ENCODE measurements at places on chromosomes 7 and 10.

DNA sequence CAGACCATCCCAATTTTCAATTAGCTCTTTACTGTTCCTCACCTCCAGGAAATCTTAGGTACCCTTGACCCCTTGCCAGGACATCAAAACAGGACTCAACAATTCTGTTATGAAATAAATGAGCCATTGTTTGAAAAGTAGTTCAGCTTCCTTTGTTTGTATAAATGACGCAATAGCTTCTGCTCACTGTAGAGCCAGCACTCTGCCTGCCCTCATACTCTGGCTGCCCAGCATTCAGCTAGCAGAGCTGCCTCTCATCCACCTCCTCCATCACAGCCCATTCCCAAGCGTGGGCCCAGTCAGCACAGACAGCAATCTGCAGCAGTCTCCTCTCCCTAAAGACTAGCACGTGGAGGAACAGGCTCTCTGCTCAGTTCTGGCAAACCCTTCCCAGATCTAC lies 478.6 kb downstream of the GRID1 start:
- H3K36me3 ChIP-seq, result no peaks in the 10 kb centered on the region
- no peak overlapping the region for H3K4me3 ChIP-seq
- DNase-seq, result no peak
- H3K4me1 ChIP-seq, result no peaks in the 10 kb centered on the region
- H3K27ac ChIP-seq, result no peak overlapping the region

DNA sequence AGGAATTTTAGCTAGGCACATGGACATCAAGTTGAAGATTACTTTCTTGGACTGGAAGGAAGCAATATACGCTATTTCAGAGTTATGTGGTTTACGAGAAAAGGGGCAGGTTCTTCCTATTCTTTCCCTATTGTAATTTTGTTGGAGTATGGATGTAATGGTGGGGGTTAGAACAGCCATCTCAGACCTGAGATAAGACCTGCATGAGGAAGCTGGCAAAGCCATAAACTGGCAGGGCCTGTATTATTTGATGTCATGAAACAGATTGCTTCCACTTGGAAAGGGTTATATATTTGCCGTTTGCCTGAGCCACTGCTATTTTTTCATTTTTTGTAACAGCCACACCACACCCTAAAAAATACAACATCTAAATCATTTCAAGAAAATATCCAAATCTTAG lies 220.5 kb upstream of the MAGI2 start:
- H3K27ac ChIP-seq, result peak overlapping the region; percentile 2
- H3K4me1 ChIP-seq, result no peaks in the 10 kb centered on the region
- no peak overlapping the region for H3K4me3 ChIP-seq
- H3K27me3 ChIP-seq, result no peaks in the 10 kb centered on the region

DNA sequence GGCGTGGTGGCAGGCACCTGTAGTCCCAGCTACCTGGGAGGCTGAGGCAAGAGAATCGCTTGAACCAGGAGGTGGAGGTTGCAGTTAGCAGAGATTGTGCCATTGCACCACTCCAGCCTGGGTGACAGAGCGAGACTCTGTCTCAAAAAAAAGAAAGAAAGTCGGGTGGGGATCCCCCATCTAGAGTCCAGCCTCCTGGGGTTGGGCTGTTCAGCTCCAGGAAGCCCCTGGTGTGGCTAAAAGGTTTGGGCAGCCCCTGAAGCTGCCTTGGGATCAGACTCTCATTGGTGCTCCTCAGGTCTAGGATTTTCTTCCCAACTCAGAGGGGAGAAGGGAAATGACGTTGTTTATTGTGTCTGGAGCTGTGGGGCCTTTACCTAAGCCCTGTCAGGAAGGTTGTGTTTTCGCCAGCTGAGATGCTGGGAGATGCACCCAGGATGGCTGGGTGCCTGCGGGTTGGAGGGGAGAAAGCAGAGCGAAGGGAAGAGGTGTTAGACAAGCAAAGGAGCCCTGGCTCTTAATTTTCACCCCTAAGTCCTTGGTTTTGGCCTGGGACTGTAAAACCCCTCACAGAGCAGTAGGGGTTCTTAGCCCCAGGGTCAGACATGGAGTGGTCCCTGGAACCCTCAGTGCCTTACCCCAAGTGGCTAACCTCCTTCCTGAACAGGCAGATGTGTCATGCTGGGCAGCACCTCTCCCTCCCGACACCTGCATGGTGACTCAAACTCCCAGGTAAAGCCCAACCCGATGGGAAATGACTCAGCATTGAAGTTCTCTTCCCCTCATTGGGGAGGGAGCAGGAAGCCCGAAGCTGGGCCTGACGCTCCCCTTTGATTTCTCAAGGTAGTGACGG lies 21.1 kb downstream of the PLAU start:
- no peaks in the 10 kb centered on the region for H3K27me3 ChIP-seq
- H3K27ac ChIP-seq, result no peak overlapping the region
- no peaks in the 10 kb centered on the region for H3K36me3 ChIP-seq
- H3K4me1 ChIP-seq, result no peaks in the 10 kb centered on the region
- no peak overlapping the region for H3K4me3 ChIP-seq

- DNase-seq, result peak; percentile 25
- no peaks in the 10 kb centered on the region for H3K36me3 ChIP-seq
- peak overlapping the region; percentile 86 for H3K27ac ChIP-seq
- H3K27me3 ChIP-seq, result no peaks in the 10 kb centered on the region
- H3K4me3 ChIP-seq, result peak overlapping the region; percentile 74
Observed at GRCh38 chr10:11612021-11613001, 861 bp upstream of the USP6NL start.

- no peaks in the 10 kb centered on the region for H3K27me3 ChIP-seq
- H3K4me1 ChIP-seq, result no peaks in the 10 kb centered on the region
- no peak overlapping the region for H3K4me3 ChIP-seq
- H3K27ac ChIP-seq, result no peak overlapping the region
Observed at GRCh38 chr7:140972876-140973829, 41.6 kb downstream of the MRPS33 start.

DNA sequence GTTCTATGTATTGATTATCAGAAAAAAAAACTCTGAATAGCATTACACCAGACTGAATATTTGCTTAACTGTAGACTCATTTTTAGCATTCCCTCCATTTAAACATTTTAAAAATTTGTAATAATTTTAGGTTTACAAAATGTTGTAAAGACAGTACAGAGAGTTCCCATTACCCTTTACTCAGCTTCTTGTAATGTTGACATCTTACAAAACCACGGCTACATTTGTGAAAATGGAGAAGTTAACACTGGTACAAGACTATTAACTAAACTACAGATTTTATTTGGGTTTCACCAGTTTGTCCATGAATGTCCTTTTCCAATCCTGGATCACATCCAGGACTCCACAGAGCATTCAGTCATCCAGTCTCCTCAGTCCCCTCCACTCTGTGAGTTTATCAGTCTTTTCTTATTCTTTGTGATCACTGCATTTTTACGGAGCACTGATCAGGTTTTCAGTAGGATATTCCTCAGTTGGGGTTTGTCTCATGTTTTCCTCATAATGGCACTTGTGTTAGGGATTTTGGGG lies 130.0 kb upstream of the EEPD1 start:
- no peaks in the 10 kb centered on the region for H3K4me1 ChIP-seq
- H3K27me3 ChIP-seq, result no peaks in the 10 kb centered on the region
- no peak for DNase-seq
- H3K4me3 ChIP-seq, result no peak overlapping the region
- H3K27ac ChIP-seq, result no peak overlapping the region

- no peaks in the 10 kb centered on the region for H3K4me1 ChIP-seq
- peaks cover 3% of the 10 kb centered on the region for H3K36me3 ChIP-seq
- H3K27ac ChIP-seq, result no peak overlapping the region
- H3K27me3 ChIP-seq, result no peaks in the 10 kb centered on the region
- no peak overlapping the region for H3K4me3 ChIP-seq
Observed at GRCh38 chr10:17703706-17704105, 48.3 kb upstream of the TMEM236 start.

DNA sequence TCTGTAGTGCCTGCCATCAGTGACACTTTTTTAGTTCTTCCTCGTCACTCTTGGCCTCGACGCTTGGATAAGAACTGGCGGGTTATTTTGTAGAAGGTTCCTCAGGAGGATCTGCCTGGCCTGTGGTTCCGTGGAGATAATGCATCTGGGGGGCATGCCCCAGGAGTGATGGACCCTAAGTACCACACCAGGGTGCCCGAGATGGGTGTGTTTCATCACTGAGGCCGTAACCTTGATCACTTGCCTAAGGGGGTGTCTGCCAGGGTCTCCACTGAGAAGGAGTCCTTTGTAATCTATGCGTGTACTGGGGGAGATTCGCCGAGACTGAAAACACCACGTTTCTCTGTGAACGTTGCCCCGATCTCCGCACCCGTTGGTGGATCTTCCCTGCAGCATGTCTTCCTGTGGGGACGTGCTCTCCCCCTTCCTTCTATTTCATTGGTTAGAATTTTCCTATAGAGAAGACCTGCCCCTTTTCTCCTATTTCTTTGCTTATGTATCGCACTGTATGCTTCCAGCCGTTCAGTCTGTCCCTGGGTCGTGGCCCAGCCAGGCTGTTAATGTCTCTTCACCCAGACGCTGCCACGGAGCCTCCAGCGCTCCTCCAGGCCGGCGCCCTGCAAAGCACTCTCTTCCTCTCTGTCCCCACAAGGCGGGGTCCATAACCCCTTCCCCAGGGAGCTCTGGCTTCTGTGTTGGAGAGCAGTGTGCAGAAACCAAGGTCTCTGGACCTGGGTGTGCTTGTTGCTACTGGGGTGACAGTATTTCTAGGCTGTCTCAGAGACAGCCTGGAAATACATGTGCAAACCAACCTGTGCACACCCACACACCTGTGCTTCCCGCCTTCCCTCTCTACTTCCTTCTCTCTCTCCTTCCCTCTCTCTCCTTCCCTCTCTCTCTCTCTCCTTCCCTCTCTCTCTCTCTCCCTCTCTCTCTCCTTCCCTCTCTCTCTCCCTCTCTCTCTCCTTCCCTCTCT lies 14.4 kb upstream of the DPYSL4 start:
- H3K27me3 ChIP-seq, result no peaks in the 10 kb centered on the region
- no peak overlapping the region for H3K4me3 ChIP-seq
- DNase-seq, result no peak
- no peak overlapping the region for H3K27ac ChIP-seq
- no peaks in the 10 kb centered on the region for H3K4me1 ChIP-seq
- no peaks in the 10 kb centered on the region for H3K36me3 ChIP-seq

- H3K36me3 ChIP-seq, result no peaks in the 10 kb centered on the region
- H3K4me1 ChIP-seq, result no peaks in the 10 kb centered on the region
- DNase-seq, result peak; percentile 73
- H3K27me3 ChIP-seq, result no peaks in the 10 kb centered on the region
Observed at GRCh38 chr7:25196132-25196896, 32.0 kb downstream of the NPVF start.

DNA sequence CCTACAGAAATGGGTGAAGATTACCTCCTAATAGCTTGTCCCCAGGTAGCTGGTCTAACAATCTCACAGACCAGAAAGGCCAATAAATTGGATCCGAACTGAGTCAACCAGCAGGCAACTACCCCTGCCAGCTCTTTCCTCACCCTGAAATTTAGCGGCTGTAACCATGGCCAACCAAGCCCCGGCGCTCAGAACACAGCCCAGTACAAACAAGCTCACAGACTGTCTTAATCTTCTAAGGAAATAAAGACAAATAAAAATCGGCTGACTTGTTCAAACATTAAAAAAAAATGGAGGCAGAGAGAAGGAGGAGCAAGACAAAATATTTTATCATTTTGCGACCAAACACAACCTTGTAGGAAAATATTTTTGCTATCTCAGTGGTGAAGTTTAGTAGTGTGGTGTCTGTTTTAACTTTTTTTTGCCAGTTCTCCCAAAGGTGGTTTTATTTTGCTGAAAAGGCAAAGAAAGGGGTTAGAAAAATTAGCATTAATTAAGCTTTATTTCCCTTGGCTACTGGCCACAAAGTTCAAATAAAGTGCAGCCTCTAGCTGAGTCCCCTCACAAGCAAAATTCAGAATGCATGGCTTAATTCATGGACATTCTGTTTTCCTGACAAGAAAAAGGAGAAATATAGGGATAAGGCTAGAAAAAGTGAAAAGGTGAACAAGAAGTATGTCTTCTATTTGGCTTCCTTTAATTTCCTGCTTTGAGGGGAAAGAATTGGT lies 313.0 kb upstream of the NPVF start:
- H3K36me3 ChIP-seq, result no peaks in the 10 kb centered on the region
- H3K4me1 ChIP-seq, result no peaks in the 10 kb centered on the region
- H3K27ac ChIP-seq, result no peak overlapping the region
- no peak overlapping the region for H3K4me3 ChIP-seq

- no peak overlapping the region for H3K27ac ChIP-seq
- H3K27me3 ChIP-seq, result no peaks in the 10 kb centered on the region
- no peaks in the 10 kb centered on the region for H3K4me1 ChIP-seq
- H3K4me3 ChIP-seq, result no peak overlapping the region
- H3K36me3 ChIP-seq, result no peaks in the 10 kb centered on the region
- no peak for DNase-seq
Observed at GRCh38 chr7:1898628-1899185, 228.6 kb downstream of the ELFN1 start.

GRCh38 chr10:60777696-60778213 lies 523 bp upstream of the CDK1 start:
- H3K36me3 ChIP-seq, result no peaks in the 10 kb centered on the region
- no peaks in the 10 kb centered on the region for H3K27me3 ChIP-seq
- H3K4me3 ChIP-seq, result peak overlapping the region; percentile 81
- no peak overlapping the region for H3K27ac ChIP-seq

DNA sequence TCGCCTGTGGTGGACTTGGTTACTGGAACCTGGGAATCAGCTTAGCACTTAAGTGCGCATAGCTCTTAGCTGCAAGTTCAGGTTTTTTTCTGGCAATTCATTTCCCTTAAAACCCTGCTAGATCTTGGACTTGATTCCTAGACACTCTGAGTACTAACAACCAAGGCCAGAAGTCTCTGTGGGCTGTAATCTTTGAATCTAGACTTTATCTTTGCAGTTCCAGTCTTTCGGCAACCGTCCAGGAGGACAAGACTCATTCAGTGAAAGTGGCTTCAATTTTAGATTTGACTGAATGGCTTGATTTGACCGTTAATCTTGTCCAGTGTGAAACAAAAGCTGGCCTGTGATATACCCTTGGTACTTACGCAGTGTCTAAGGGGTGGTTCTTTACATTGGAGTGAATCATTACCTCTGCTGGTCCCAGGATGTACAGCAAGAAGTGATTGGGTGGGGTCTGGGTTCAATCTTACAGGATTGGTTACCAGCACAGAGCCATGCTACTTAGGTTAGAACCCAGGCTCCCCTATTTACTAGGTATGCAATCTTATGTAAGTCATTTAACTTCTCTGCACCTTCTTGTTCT lies 16.4 kb downstream of the PTTG1IP2 start:
- no peak overlapping the region for H3K27ac ChIP-seq
- H3K4me3 ChIP-seq, result no peak overlapping the region
- no peak for DNase-seq
- H3K4me1 ChIP-seq, result no peaks in the 10 kb centered on the region

GRCh38 chr10:58385784-58386112 lies 538 bp downstream of the TFAM start:
- H3K36me3 ChIP-seq, result no peaks in the 10 kb centered on the region
- H3K27ac ChIP-seq, result peak overlapping the region; percentile 69
- DNase-seq, result peak; percentile 64
- no peaks in the 10 kb centered on the region for H3K27me3 ChIP-seq

- no peaks in the 10 kb centered on the region for H3K36me3 ChIP-seq
- no peak overlapping the region for H3K4me3 ChIP-seq
- H3K4me1 ChIP-seq, result no peaks in the 10 kb centered on the region
Observed at GRCh38 chr10:110436554-110437350, 61.0 kb upstream of the DUSP5 start.

Data from colonic mucosa (tissue), 4 donors.